ENCODE measurements at places on chromosomes 2 and 18.

DNA sequence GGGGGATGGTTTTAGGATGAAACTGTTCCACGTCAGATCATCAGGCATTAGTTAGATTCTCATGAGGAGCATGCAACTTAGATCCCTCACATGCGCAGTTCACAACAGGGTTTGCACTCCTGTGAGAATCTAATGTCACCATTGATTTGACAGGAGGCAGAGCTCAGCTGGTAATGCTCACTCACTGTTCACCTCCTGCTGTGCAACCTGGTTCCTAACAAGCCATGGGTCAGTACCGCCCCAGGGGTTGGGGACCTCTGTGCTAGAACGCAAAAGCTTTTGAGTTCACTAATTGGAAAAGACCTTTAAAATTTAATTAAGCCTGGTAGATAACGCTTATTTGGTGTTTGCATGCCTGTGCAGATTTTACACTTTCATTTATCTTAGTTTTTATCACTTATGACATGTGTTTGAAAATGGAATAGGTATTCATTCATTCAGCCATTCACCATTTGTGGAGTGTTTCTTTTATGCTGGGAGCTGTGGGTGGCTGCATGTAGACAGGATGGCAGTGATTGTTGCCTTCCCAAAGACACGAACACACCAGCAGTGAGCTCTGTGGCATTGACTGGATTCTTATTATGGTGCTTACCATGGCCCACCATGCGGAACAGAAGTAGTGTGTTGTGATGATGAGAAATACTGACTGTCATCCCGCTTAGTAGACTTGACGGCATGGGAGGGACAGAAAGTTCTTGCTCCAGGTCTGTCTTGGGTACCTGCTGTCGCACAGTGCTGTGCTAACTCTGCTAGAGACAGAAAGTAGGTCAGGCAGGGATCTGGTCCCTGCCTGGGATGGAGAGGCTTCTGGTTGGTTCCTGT is 6.4 kb downstream of the RAB31 start:
- no peak for DNase-seq

DNA sequence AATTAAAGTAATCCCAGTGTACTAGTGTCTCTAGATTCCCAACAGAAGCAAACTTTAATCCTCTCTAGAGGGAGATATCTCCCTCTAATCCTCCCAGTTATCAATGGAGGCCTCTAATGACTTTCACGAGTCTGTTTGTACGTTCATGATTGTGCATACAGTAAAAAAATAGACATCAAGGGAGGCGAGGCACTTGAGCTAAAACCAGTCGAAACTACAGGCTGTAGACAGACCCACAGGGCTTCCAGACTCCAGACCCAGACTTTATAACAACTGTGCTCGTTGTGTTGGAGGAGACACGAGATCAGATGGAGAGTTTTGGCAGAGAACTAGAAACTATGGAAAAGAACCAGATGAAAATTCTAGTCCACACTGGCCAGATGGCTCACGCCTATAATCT is 7.0 kb downstream of the DGKD start:
- DNase-seq = no peak

- DNase-seq = no peak
Measured at GRCh38 chr2:120993661-120994060, 258.0 kb downstream of the GLI2 start.

- DNase-seq = no peak
Measured at GRCh38 chr2:207333599-207334300, 168.0 kb upstream of the KLF7 start.

DNA sequence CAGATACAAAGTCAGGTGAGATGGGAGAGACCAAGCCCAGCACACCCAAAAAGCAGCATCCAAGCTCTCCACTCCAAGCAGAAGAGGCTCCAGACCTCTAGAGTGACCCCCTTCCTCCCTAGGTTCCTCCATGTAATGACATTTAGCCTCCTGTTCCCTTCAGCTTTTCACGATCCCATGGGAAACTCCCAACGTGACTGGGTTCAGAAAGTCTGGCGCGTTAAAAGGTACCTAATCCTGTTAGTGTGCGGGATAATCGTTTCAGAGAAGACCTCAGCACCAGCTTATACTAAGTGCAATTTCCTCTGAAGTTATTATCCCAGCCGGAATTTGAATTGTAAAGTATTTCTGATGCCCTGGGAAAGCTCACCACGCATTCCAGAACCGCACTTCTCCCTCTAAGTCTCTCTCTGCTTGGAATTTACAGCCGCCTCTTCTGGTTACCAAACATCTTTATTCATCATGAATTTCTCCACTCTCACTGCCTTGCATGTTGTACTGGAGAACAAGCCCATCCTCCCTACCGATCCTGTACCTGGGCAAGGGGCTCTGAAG is 46.9 kb downstream of the CCBE1 start:
- DNase-seq = no peak

GRCh38 chr18:46341986-46342525 is 237.9 kb downstream of the HAUS1 start:
- DNase-seq = no peak
